Naive thymus-derived CD4-positive, alpha-beta T cell (primary cell): ENCODE measurements at places on chromosomes 1 and 21. TPM values are rescaled to one million over a fixed set of nuclear protein-coding genes. Genes with fewer than 3 reads are reported as not detected.

Gene CD2
- total RNA-seq, result 111 TPM

Gene TIE1
- total RNA-seq, result not detected

Gene MACO1
- 16.7 TPM for total RNA-seq

Gene PATJ
- total RNA-seq, result 34.0 TPM

Gene IL12RB2
- 4.3 TPM for total RNA-seq

Gene CFAP126
- total RNA-seq, result not detected

Gene BEST4
- total RNA-seq, result 1.1 TPM

Gene GBP6
- 0.30 TPM for total RNA-seq

Gene COL9A2
- total RNA-seq, result 13.8 and 14.6 TPM in 2 replicates

Gene TTC24
- 7.4 TPM for total RNA-seq

Gene OR2AJ1
- not detected for total RNA-seq

Gene PTGS2
- 73.8 TPM for total RNA-seq

Gene CATSPERE
- 1.0 TPM for total RNA-seq

Gene MAP3K21
- total RNA-seq, result 1.0 TPM

Gene ERO1B
- total RNA-seq, result 26.8 TPM

Gene AGMAT
- total RNA-seq, result 8.7 TPM

Gene FCRL6
- total RNA-seq, result 3.4 TPM

Gene DMBX1
- not detected for total RNA-seq

Gene HUNK
- not detected for total RNA-seq

Gene MYOG
- total RNA-seq, result not detected

Gene SNX27
- 41.0 TPM for total RNA-seq

Gene PPFIA4
- total RNA-seq, result 0.40 TPM
